ENCODE measurements at places on chromosomes 5 and 9. TPM values are rescaled to one million over a fixed set of nuclear protein-coding genes. Genes with fewer than 3 reads are reported as not detected.

Gene PCDHGA9
- total RNA-seq = 0.55 TPM

Gene SLC34A3
- not detected for total RNA-seq

Gene RAPGEF1
- 23.6 TPM for total RNA-seq

Gene DBH
- not detected for total RNA-seq

Gene CNTNAP3B
- total RNA-seq = 0.06 TPM

Gene PIP5K1B
- not detected for total RNA-seq

Gene HTR1A
- total RNA-seq = not detected

Gene TGFBR1
- total RNA-seq = 29.3 TPM

Gene SH2D3C
- not detected for total RNA-seq

Gene ZFP37
- total RNA-seq = 0.31 TPM

Gene IFNE
- total RNA-seq = 0.24 TPM

Gene FAT2
- not detected for total RNA-seq

Gene PDE6A
- total RNA-seq = not detected

Gene C6
- total RNA-seq = not detected

Gene CDO1
- total RNA-seq = 6.8 TPM

Gene ANKRD33B
- 10.2 TPM for total RNA-seq

Gene GPBP1
- 77.7 TPM for total RNA-seq

Gene WDR31
- 2.0 TPM for total RNA-seq

Gene NEUROG1
- not detected for total RNA-seq

Gene HAVCR2
- 0.05 TPM for total RNA-seq
